ENCODE measurements at places on chromosomes 3 and 15.

- DNase-seq: peak; percentile 33
Measured at GRCh38 chr3:39154280-39155021, 1.1 kb upstream of the CSRNP1 start.

DNA sequence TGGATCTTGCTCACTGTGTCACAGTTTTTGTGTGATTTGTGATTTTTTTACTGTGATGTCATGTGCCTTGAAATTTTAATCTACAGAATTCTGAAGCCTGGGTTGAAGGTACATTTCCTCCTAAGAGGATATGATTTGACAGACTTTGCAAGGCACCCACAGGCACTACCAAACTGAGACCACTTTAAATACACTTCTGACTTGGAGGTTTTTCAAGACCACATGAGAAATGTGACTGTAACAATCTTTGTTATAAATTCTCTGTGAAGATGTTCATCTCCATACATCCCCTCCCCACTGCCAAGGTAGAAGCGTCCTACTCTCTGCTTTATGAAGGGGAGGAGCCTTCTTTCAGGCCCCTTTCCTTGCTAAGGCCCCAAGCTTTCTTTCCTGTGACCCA, 22.8 kb downstream of the UBXN7 start:
- DNase-seq: no peak

DNA sequence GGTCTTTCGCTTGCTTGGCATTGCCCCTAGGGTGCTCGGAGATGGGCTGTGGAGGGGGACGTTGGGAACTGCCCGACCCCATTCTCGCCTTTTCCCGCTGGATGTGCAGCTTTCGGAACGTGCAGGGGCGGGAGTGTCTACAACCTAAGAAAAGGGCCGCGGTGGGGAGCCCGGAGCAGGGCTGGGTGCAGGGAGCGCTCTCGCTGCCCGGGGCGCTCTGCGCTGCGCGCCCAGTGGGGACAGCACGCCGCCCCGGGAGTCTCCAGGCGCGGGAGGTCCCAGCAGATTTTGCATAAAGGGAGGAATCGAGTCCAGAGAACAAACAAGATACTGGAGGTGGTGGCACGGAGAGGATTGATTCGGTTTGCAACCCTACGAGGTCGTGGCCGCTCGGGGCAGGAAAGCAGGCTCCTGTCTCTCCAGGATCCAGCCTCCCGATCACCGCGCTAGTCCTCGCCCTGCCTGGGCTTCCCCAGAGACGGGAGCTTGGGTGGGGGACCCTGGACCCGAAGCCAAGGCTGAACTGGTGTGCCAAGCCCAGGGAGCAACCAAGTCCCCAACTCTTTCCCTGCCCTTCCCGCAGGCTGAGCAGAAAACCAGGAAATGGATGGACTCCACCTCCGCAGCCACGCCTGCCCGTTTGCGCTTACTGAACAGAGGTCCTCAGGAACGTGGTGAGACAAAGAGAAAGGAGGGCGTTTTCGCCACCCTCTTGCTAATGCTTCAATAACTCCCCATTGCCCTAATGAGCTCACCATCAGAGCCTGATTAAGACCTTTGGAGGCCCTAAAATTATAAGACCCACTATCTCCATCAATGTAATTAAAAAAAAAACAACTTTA, 59.7 kb downstream of the NOX5 start:
- DNase-seq: peak; percentile 59

- DNase-seq: no peak
Measured at GRCh38 chr15:82843566-82843965, 34.1 kb downstream of the WHAMM start.

DNA sequence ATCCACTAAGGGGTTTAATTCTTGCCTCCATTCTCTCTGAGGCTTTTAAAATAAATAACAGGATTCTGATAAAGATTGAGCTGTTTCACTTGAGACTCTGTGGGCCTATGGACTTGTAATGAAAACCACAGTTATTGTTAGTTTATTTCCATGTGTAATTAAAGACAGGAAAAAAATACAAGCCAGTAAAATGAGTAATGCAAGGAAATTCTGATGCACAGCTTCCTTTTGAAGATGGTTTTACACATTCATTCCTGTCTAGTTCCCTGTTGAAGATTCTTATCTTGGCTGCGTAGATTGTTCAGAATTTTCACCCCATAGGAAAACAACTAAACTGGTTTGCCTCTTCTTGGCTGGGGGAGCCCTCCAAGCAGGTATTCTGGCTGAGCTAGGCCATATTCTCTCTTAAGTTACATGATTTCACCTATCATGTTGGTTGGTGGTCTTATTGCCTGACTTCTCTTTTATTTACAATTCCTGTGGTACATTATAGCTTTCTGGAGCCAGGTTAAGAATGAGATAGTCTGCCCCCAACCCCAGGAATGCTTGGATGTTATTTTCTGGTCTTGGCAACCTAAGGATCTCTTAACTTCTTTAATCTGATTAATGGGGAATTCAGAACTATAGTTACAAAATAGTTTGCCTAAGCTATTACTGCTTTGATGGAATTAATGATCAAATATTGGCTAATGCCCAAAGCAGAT, 67.6 kb downstream of the MITF start:
- peak; percentile 82 for DNase-seq

- DNase-seq: no peak
Measured at GRCh38 chr3:17088602-17089313, 204.0 kb downstream of the PLCL2 start.

DNA sequence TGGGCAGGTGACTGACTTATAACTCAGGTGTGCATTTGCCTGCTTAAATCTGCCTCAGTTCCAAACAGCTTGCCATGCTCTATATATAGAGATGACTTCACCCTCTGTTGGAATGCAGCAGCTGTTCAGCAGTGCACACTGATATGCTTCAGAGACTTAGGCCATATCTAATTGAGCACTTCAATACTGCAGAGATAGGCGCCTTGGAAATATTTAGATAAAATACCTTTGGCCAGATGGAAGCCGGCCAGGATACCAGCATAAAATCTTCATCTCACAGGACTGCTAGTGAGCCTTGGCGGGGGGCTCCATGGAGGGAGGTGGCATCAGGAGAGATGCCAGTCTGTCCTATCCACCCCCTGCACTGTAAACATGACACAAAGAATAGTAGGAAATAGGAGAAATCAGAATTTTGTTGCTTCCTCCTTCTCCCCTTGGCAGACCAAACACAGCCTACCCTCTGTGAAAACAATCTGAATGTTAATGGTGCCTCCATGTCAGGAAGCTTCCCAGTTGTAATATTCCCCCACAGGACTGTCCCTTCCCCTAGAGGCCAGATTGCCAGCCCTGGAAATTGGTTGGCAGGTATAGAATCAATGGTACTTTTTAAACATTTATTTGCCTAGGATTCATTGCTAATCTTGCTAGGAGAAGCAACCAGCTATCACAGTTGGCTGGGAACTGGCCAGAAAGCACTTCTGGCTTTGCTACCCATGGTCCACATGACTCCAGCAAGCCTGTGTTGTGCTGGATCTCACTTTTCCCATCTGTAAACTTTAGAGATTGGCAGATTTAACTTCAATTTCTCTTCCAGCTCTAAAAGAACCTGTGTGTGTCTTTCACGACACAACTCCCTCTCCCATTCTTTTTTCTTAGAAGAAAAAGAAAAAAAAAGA, 215.5 kb upstream of the KCNMB2 start:
- DNase-seq: peak; percentile 65

GRCh38 chr15:92889390-92890107, 10.6 kb upstream of the CHD2 start:
- peak; percentile 0 for DNase-seq

DNA sequence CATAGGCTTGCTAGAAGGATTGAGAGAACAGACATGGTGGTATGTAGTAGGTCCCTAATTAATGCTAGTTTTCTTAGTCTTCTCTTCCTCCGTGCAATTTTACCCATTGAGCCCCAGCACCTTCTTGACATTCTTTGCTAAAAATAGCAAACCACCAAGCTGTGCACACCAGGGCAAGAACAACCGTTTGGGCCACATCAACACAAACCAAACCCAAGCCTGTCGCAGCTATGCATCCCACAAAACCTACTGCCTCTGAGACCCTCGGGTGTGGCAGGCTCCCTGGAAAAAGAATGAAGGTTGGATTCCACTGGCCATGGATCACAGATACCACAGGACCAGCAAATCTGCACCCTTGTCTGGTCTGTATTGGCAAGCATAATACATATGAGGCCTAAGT, 27.1 kb downstream of the HEG1 start:
- no peak for DNase-seq

GRCh38 chr15:79002581-79002980, 57.7 kb upstream of the CTSH start:
- no peak for DNase-seq
